ENCODE measurements at places on chromosomes 5 and 9. TPM values are rescaled to one million over a fixed set of nuclear protein-coding genes. Genes with fewer than 3 reads are reported as not detected.

The LCN15 gene
- not detected for total RNA-seq

The CCDC171 gene
- 0.16 TPM for total RNA-seq

The PDE6A gene
- not detected for total RNA-seq

The CARD9 gene
- 116 TPM for total RNA-seq

The GAPT gene
- not detected for total RNA-seq

The NUTM2G gene
- not detected for total RNA-seq

The C9orf153 gene
- total RNA-seq: 0.56 TPM

The GCNT4 gene
- total RNA-seq: not detected

The SLC6A3 gene
- total RNA-seq: not detected
